Caki2 (cell line): ENCODE measurements at places on chromosomes 5 and 9. TPM values are rescaled to one million over a fixed set of nuclear protein-coding genes. Genes with fewer than 3 reads are reported as not detected.

Gene CER1
- not detected in 2 replicates for total RNA-seq

Gene GRM6
- total RNA-seq = not detected in 2 replicates

Gene RBM18
- 6.6 and 12.3 TPM in 2 replicates for total RNA-seq

Gene ABO
- total RNA-seq = 0.14 and 19.1 TPM in 2 replicates

Gene SIT1
- not detected in 2 replicates for total RNA-seq

DNA sequence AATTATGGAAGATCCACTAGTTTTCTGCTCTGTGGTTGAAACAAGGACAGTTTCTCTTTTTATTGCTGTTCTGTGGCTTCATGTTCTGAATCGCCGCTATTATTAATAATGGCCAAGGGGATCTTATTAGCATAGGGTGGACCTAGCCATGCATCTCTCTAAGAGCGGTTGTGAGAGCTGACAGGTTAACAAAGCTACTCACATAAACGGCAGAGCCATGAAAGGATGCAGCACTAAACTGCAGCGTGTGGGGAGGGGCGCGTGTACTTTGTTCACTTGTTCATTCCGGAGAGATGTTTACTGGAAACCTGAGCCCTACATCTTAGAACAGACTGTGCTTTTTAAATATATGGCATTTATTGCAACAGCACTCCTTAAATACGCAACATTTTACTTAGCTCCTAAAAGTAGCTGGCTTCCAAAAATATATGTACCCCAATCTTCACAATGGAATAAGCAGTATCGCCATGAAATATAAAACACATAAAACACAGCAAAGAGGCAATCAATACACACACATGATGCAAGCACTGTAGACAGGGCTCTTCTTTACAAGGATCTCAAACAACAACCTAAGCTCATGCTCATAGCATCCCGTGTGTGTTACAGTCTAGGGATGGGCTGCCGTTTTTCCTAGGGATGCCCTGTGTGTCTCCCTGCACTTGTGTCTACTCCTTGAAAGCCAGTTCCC, 424.6 kb downstream of the MED10 start:
- DNase-seq = no peak

DNA sequence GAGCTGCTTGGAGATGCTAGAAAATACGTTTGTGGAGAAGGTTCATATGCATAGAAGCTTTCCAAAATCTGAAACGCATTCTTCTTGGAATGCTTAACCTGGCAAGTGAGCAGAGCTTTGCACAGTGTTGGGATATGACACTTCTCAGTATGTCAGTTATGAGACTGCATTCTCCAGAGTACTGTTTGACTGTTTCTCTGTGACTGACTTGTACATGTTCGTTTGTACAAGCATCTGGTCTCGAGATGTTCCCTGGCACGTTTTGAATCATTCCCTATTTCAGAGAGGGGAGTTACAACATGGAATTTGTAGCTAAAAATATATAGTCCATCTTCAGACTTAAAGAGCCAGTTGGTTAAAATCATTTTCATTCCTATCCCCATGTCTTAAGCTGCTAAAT, 272.4 kb downstream of the ARRDC3 start:
- no peak for DNase-seq

DNA sequence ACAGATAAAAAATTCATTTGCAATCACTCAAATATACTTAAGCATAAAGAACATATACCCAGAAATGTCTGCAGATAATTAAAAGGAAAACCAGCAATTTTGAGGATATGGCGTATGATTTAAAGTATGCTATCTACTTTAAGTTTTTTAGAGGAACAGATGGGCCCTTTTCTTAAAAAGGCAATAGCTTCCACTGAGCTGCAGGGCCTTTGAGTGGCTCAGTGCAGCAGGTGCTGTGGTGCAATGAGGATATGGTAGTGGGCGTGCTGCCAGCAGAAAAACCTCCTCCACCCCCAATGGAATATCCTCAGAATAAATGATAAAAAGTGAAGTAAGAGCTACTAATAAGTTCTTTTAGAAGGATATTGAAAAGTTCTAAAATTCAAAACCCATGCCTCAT, 814.5 kb downstream of the MTRR start:
- DNase-seq = no peak

DNA sequence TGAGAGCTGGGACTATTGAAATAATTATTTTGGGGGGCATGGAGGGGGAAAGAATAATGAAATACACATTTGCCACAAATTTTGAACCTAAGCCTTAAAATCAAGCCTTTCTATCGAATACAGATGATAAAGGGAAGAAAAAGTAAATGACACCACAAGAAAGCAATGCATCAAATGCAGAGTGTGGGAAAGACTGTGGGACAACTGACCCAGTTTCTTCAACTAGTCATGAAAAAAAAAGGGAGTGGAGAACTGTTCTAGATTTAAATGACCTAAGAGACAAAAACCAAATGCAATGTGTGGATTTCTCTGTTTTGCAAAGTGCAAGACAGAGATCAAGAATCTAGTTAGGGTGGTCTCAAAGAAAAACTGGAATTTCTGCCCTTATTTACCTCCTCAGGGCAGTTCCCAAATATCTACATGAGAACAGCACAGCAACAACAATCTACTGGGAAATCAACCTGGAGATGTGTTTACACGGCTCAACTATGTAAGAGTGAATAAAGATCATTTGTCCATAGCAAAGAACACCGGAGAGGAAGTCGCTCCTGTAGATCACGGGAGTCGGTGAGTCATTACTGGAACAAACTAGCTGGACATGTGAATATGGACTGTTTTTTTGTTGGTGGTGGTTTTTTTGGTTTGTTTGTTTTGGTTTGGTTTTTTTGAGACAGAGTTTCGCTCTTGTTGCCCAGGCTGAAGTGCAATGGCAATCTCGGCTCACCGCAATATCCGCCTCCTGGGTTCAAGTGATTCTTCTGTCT, 145.9 kb downstream of the DROSHA start:
- peak; percentile 16 for DNase-seq

DNA sequence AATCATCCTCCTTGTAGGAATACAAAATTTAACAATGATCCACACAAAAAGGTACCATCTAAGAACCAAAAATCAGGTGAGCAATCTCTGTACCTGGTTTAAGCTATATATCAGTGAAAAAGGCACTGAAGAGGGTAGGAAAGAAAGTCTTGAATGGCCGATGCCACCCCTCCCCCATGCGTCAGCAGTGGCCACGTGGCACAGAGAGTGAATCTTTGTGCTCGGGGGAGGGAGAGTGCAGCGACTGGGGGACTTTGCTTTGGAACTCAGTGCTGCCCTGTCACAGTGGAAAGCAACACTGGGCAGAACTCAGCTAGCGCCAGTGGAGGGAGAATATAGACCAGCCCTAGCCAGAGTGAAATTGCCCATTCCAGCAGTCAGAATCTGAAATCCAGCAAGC, 28.3 kb upstream of the PDE4D start:
- DNase-seq = no peak

DNA sequence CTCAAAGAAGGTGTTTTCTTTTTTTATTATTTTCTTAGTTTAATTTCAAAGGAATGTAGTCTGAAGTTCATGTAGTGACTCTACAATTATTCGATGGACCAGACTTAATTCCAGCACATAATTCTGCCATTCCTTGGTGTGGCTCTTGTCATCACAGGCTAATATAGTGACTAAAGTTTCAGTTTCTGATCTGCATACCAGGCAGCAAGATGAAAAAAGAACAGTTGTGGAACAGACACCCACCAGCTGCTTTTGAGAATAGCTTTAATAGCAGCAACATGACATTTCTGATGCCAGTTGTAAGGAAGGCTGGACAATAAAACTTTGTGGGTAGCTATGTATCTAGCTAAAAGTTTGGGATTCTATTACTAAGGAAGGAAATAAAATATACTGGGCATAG, 676.3 kb upstream of the GRAMD2B start:
- no peak for DNase-seq

DNA sequence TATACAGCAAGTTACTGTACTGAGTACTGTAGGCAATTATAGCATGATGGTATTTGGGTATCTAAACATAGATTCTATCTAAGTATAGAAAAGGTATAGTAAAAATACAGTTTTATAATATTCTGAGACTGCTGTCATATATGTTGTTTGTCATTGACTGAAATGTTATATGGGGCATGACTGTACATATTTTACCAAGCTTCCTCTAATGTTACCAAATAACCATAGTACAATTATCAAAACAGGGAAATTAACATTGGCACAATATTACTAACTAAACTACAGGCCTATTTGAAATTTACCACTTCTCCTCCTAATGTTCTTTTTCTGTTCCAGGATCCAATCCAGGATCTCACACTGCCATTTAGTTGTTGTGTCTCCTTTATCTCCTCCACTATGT, 18.5 kb downstream of the NPR3 start:
- no peak for DNase-seq

GRCh38 chr5:95284572-95285408, at the start of gene MCTP1:
Gene MCTP1 (minus strand): TSS chr5:95285094.
- peak; percentile 57 for DNase-seq
